IPS DF 6.9 (cell line): ENCODE measurements at places on chromosomes 2 and 18.

GRCh38 chr2:220332886-220333285 lies 705.5 kb downstream of the SLC4A3 start:
- no peak for DNase-seq

GRCh38 chr2:147374423-147374811 lies 470.4 kb upstream of the ACVR2A start:
- no peak for DNase-seq

GRCh38 chr2:86393521-86394491 lies 47.4 kb upstream of the KDM3A start:
- DNase-seq = no peak

GRCh38 chr2:96240341-96241038 lies 25.3 kb downstream of the TMEM127 start:
- no peak for DNase-seq

- DNase-seq = no peak
These were observed 15.0 kb upstream of the GMPPA start for GRCh38 chr2:219483451-219484342.

DNA sequence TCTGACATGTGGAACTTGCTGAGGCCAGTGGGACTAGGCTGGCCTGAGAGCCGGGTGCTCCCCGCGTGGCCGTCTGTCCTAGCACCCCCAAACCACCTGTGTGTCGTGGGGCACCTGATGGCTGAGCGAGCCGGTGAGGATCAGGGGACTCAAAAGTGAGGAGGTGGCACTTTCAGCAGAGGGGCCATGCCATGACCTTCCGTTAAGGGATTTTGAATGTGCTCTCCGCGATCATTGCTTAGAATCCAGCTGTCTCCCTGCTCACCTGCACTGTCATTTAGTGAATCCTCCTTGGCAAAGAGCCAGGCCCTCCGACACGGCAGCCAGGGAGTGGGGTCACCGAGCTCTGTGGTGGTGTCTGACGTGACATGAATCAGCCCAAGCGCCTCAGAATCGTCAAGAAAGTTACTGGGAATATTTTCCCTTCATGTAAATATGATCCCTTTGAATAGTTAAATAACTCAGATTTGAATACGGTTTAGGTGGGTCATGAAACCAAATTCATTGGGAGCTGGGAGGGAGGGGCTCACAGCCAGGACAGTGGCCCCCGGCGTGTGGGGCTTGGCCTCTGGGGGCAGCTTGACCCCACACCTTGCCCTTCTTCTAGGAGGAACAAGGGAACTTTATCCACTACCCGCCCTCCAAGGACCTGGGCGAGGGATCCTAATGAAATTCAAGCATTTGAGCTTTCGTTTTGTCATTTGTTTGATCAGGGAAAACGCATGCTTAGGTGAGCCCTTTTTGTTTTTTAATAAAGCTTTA lies 9.5 kb downstream of the NFATC1 start:
- DNase-seq = no peak

GRCh38 chr2:222514901-222515300 lies 90.6 kb downstream of the SGPP2 start:
- no peak for DNase-seq

DNA sequence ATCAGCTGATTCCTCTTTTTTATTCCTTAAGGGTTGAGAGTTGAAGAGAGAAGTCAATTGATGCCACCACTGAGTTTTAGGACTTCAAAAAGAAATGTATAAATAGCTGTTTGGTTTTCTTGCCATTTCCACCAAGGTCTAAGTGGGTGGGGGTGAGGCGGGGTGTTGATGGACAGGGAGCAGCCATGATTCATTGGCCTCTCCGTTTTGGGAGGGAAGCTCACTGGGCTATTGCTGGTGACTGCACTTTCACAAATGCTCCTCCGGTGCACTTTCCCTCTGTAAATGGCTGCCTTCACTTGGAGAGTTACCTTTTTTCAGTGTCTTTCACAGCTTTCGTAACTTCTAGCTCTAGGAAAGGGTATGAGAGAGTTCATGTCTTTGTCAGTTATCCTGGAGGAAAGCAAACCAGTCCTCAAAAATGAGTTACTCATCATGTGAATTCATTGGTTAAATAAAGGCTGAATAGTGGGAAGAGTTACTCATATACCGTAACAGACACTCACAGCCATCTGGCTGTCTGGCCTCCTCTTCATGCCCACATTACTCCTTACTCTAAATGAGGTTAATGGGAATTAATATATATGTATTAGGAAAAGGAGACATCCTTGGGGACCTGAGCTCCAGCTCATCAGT lies 17.4 kb upstream of the CTAGE1 start:
- no peak for DNase-seq

DNA sequence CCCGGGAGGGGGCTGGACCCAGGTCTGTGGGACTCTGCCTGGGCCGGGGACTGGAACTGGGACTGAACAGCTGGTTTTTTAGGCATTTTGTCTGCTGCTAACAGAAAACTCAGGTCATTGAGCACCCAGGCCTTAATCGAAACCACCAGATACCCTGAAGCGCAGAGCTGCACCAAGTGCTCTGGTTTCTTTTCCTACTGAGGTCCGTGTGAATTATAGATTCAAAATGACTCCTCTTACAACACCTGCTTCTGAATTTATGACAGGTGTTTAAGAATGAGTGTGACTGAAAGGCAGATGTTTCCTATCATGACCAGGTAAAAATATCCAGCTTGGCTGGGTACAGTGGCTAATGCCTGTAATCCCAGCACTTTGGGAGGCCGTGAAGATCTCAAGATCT lies 47.8 kb downstream of the TRAPPC12 start:
- no peak for DNase-seq

- no peak for DNase-seq
These were observed 122.5 kb downstream of the RNF152 start for GRCh38 chr18:61770279-61770678.

DNA sequence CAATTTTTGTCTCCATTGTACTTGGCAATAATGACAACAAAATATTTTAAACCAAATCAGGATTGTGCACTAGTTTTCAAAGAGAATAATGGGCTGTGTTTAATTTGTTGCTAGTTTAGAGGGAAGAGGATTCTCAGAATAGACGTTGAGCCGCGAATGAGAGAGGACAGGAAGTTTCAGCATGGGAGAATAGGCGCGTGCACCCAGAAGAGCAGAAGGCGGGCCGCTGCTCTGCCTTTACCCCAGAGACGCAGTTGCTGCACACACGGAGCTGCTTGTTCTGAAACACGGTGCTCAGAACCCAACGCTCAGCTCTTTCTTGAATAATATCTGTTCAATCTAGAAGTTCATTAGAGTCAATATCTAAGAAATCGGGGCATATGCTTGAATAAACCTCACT lies 223.4 kb downstream of the MYT1L start:
- no peak for DNase-seq

- DNase-seq = no peak
These were observed 158.7 kb downstream of the TDRD15 start for GRCh38 chr2:21282515-21282898.

DNA sequence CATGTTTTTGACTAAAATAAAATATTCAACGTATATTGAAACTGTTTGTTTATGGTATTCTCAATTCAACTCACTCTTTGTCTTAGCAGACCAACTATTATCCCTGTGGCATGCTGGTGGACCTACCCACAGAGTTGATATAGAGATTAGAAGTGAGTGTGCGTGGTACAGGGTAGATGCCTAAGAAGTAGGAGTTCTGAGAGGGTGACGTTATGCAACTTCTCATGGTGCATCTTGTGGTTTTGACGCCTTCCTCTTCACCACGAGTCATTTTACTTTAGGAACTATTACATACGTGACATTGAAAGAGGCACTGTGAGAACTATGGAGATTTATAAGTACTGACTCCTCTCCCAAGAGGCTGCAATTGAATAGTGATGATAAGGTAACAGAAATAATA lies 26.6 kb upstream of the NAPG start:
- no peak for DNase-seq

- no peak for DNase-seq
These were observed 115.7 kb upstream of the SLC1A4 start for GRCh38 chr2:64873472-64873924.

GRCh38 chr2:71736091-71736861 lies 282.9 kb downstream of the DYSF start:
- no peak for DNase-seq

DNA sequence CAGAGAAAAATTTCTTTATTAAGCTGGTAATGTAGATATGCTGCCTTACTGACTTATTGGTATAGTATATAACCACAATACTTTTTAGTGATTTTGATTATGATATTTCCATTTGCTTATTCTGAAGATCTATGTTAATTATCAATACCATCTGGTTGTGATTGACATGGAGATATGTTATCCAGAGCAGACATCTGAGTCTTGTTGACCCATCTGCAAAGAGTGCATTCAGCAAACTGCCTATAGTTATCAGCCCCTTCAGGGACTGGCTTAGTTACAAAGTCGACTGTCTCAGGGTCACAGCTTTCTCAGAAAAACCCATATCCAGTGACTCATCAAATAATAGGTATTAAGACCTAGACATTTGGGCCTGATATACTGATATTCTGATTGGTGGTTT lies 475.7 kb downstream of the DSC3 start:
- DNase-seq = no peak

DNA sequence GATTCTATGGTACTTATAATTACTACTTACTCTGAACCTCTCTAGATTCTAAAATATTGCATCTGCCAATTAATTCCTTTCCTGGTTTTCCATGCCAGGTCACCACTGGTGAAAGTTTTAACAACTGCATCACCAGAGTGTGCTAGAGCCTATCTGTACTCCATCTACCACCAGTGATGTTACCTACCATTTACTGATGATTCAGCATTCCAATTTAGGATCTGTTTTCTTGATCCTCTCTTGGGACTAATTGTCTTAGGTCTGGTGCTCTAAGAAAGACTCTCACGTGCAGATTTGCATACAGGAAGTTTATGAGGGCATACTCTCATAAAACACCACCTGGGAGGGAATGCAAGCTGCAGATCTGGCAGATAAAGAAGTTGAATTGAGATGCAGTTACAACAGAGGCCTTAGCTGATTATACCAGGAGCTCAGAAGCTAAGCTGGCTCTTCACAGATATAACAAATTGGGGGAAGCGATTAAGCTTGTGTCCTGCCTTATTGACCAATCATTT lies 347.6 kb upstream of the VRK2 start:
- no peak for DNase-seq

- DNase-seq = no peak
These were observed 343.5 kb downstream of the MTX2 start for GRCh38 chr2:176612736-176613135.

GRCh38 chr2:231450548-231450989 lies 13.7 kb downstream of the NCL start:
- DNase-seq = no peak

GRCh38 chr18:51687845-51688585 lies 490.5 kb upstream of the MEX3C start:
- no peak for DNase-seq

GRCh38 chr2:229634601-229635370 lies 79.6 kb downstream of the DNER start:
- no peak for DNase-seq

DNA sequence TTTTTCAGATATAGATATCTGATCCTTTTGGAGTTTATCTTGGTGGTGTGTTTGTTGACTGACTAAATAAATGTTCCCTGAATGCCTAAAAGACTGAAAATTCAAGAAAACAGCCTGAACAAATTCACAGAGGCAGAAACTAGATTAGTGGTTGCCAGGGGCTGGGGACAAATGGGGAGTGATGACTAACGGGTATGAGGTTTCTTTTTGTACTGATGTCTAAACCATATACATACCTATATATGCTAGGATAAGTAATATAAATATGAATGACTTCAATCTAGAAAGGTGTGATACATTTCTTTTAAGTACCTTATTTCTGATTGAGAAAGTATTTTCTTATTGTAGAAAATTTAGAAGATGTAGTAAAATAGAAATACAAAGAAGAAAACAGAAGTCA lies 176.9 kb upstream of the PGAP1 start:
- no peak for DNase-seq

- no peak for DNase-seq
These were observed 87.1 kb upstream of the MCFD2 start for GRCh38 chr2:47002480-47003381.

GRCh38 chr2:28506112-28506910 lies 10.5 kb downstream of the PLB1 start:
- no peak for DNase-seq

DNA sequence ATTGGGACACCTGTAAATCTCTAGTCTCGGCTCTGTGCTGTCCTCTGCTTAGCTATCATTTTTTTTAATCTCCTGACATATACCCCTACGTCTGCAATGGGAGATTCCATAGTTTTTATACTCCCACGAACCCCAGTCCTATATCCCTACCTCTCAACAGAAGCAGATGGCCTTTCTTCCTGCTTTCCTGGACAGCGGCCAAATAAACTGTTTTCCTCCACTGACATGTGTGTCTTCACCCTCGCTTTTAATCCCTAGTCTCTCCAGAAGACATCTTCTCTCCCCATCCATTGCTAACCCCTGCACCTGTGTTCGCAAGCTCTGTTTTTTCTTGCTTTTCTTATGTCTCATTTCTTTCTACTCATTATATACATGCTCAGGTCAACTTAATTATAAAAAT lies 395.4 kb downstream of the EPHA4 start:
- no peak for DNase-seq

DNA sequence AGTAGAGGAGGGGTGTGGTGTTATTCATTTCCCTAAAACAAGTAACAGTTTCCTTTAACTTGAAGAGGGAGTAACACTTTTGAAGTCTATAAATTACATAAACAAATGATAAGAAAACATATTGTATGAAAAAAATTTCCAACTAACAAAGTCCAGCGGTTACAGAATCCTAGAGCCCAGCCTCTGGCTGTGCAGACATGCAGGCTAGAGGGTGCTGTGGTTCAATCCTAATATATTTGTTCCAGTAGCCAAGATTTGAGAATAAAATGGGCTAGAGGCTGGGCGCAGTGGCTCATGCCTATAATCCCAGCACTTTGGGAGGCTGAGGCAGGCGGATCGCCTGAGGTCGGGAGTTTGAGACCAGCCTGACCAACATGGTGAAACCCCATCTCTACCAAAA lies 56.9 kb downstream of the WDR75 start:
- no peak for DNase-seq

GRCh38 chr2:119102964-119103363 lies 55.6 kb downstream of the C1QL2 start:
- no peak for DNase-seq

DNA sequence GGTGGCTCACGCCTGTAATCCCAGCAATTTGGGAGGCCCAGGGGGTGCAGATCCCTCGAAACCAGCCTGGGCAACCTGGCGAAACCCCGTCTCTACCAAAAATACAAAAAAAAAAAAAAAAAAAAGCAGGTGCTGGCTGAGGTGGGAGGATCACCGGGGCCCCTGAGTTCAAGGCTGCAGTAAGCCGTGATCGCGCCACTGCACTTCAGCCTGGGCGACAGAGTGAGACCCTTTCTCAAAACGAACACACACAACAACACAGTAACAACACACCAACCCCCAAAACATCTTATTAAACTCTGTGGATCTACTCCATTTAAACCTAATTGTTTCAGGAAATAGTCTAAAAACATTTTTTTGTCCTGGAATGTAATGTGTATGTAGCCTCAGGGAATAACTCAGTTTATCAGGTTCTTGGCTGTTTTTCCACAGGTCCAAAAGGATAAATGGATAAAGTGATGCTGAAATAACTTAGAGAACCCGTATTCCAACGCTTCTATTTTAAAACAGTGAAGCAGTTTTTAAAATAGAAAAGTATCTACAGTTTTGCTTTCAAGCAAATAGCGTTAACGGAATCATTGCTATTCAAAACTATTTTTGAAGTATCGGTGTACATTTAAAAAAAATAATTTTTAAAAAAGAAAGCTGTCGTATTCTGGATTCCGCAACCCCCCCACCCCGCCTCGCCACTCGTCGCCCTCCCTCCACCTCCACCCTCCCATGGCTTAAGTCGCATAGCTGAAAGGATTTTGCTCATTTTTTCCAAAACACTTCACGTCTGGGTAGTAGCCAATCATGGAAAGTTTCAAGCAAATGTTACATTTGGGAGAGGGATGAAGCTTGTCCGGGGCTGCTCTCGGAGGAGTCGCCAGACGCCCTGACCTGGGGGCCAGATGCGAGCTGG lies 895 bp upstream of the GLS start:
- DNase-seq = no peak
